ENCODE measurements at places on chromosomes 4 and X.

GRCh38 chr4:71201057-71201456 lies 137.8 kb upstream of the SLC4A4 start:
- no peak overlapping the region for H3K27ac ChIP-seq
- H3K27me3 ChIP-seq, result no peaks in the 10 kb centered on the region
- no peak overlapping the region for H3K4me3 ChIP-seq
- H3K36me3 ChIP-seq, result no peaks in the 10 kb centered on the region

- H3K27me3 ChIP-seq, result no peaks in the 10 kb centered on the region
- H3K36me3 ChIP-seq, result no peaks in the 10 kb centered on the region
These were observed 94.0 kb upstream of the TEX13A start for GRCh38 chrX:105314458-105314857.

GRCh38 chr4:16021804-16022560 lies 59.0 kb upstream of the FGFBP2 start:
- DNase-seq, result no peak
- peaks cover 27% of the 10 kb centered on the region for H3K27me3 ChIP-seq
- H3K27ac ChIP-seq, result no peak overlapping the region
- no peaks in the 10 kb centered on the region for H3K36me3 ChIP-seq

DNA sequence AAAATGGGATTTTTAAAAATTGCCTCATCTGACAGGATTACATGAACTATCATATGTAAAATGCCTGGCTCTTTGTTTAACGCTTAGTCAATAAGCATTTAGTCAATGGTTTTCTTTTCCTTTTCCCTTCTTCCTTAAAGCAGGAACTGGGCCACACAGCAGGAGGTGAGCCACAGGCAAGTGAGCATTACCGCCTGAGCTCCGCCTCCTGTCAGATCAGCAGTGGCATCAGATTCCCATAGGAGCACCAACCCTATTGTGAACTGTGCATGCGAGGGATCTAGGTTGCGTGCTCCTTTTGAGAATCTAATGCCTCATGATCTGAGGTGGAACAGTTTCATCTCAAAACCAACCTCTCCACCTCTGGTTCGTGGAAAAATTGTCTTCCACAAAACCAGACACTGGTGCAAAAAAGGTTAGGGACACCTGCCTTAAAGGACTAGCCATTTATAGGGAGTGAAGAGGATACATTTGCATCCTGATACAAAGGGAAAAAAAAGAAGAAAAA lies 306.1 kb downstream of the FBXW7 start:
- H3K27ac ChIP-seq, result no peak overlapping the region
- H3K36me3 ChIP-seq, result no peaks in the 10 kb centered on the region
- H3K4me1 ChIP-seq, result no peaks in the 10 kb centered on the region
- no peak for DNase-seq
- H3K4me3 ChIP-seq, result no peak overlapping the region
- peaks cover 10% of the 10 kb centered on the region for H3K27me3 ChIP-seq

GRCh38 chr4:89316931-89317366 lies 9.3 kb upstream of the GPRIN3 start:
- peaks cover 47% of the 10 kb centered on the region for H3K4me1 ChIP-seq
- H3K27ac ChIP-seq, result peak overlapping the region; percentile 53
- H3K27me3 ChIP-seq, result no peaks in the 10 kb centered on the region
- H3K4me3 ChIP-seq, result peak overlapping the region; percentile 2
- peak; percentile 23 for DNase-seq

DNA sequence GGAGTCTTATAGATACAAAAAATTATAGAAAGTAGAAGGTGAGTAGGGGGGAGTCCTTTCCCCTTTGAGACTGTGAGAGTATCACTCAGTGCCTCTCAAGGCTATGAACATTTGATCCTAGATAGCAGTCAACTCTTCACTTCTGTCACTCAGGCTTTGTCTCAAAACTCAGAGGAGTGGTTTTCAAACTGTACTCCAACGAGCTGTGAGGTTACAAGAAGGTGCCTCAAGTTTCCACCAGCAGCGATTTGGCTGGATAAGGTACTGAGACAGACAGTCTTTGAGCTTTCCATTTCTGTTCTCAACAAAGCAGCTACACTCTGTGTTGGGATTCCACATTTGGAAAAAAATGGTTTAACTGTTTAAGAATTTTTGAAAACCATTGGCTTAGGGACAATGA lies 48.0 kb upstream of the NDST3 start:
- no peaks in the 10 kb centered on the region for H3K4me1 ChIP-seq
- no peaks in the 10 kb centered on the region for H3K36me3 ChIP-seq
- DNase-seq, result no peak
- H3K27ac ChIP-seq, result no peak overlapping the region
- H3K4me3 ChIP-seq, result no peak overlapping the region

- DNase-seq, result no peak
- H3K27ac ChIP-seq, result no peak overlapping the region
- H3K27me3 ChIP-seq, result peaks cover 5% of the 10 kb centered on the region
- no peaks in the 10 kb centered on the region for H3K36me3 ChIP-seq
These were observed 1.1 kb upstream of the SLC10A7 start for GRCh38 chr4:146522869-146523205.

- no peak overlapping the region for H3K4me3 ChIP-seq
- H3K27me3 ChIP-seq, result peaks cover 2% of the 10 kb centered on the region
- no peaks in the 10 kb centered on the region for H3K36me3 ChIP-seq
- no peaks in the 10 kb centered on the region for H3K4me1 ChIP-seq
- DNase-seq, result no peak
These were observed 202.0 kb downstream of the NR3C2 start for GRCh38 chr4:148240241-148240640.

- H3K36me3 ChIP-seq, result no peaks in the 10 kb centered on the region
- H3K27ac ChIP-seq, result no peak overlapping the region
- no peaks in the 10 kb centered on the region for H3K4me1 ChIP-seq
- H3K4me3 ChIP-seq, result no peak overlapping the region
- DNase-seq, result no peak
These were observed 3.4 kb downstream of the RNF212 start for GRCh38 chr4:1109898-1110506.

- no peak overlapping the region for H3K4me3 ChIP-seq
- H3K27ac ChIP-seq, result peak overlapping the region; percentile 28
- H3K27me3 ChIP-seq, result no peaks in the 10 kb centered on the region
- H3K4me1 ChIP-seq, result peaks cover 49% of the 10 kb centered on the region
These were observed 90.9 kb downstream of the ZNF827 start for GRCh38 chr4:145847764-145848163.

DNA sequence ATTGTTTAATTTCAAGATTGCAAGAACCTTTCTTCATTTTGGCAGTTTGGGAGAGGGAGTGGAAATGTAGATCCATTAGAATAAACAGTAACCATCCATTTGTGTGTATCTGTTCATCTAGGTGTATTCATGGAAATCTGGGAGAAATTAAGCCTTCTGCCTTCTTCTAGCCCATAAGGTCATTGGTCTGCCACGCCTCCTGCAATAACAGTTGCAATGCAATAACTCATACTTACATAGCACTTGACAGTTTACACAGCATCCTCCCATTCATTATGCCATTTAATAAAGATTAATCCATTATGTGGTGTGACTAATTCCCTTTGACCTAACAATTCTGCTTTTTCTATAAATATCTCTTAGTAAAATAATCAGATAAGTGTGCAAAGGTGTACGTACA lies 42.6 kb downstream of the SHROOM4 start:
- DNase-seq, result no peak
- H3K27ac ChIP-seq, result no peak overlapping the region
- H3K27me3 ChIP-seq, result no peaks in the 10 kb centered on the region
- H3K36me3 ChIP-seq, result no peaks in the 10 kb centered on the region

DNA sequence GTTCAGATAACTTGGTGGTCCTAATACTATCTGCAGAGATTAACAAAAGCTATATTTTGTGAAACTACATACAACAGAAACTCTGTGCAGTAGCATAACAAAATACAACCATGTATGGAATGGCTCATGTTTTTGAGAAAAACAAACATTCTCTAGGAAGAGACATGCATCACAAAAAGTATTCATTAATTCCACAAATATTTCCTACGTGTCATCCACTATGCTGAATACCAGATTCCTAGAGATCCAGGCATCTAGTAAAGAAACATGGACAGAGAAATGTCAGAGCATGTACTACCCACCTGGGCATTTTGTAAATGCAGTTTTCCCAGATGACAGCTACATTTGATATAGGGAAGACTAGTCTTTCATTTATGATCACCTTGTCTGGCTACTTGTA lies 248.1 kb downstream of the OPHN1 start:
- H3K27ac ChIP-seq, result no peak overlapping the region
- H3K36me3 ChIP-seq, result peaks cover 5% of the 10 kb centered on the region
- no peaks in the 10 kb centered on the region for H3K27me3 ChIP-seq

DNA sequence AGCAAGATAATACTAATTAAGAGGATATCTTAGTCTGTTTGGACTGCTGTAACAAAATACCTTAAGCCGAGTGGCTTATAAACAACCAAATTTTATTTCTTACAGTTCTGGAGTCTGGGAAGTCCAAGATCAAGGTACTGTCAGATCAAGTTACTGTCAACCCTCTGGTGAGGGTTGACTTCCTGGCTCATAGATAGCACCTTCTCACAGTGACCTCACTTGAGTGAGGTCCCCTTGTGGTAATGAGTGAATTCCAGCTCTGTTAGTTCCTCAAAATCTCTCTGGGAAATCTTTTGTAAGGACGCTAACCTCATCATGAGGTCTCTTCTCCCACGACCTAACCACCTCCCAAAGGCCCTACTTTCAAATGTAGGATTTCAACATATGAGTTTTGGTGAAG lies 36.9 kb upstream of the ADGRA3 start:
- H3K4me3 ChIP-seq, result no peak overlapping the region
- no peaks in the 10 kb centered on the region for H3K36me3 ChIP-seq
- H3K4me1 ChIP-seq, result no peaks in the 10 kb centered on the region
- H3K27ac ChIP-seq, result no peak overlapping the region
- no peak for DNase-seq

DNA sequence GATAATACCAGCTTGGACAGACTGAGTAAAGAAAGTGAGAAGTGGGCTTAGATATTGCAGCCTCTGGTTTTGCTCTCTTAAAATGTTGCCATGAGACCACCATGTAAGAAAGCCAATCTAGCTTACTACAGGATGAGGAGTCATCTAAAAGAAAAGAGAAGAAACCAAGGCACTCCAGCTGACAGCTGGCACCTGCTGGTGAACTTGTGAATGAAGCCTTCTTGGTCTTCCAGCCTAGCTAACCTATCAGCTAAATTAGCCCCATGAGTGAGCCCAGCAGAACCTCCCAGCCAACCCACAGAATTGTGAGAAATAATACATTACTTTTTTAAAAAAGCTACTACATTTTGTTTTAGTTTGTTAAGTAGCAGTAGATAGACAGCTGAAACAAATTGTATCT lies 154.5 kb upstream of the QRFPR start:
- no peaks in the 10 kb centered on the region for H3K27me3 ChIP-seq
- H3K36me3 ChIP-seq, result no peaks in the 10 kb centered on the region
- H3K27ac ChIP-seq, result no peak overlapping the region
- no peak overlapping the region for H3K4me3 ChIP-seq

DNA sequence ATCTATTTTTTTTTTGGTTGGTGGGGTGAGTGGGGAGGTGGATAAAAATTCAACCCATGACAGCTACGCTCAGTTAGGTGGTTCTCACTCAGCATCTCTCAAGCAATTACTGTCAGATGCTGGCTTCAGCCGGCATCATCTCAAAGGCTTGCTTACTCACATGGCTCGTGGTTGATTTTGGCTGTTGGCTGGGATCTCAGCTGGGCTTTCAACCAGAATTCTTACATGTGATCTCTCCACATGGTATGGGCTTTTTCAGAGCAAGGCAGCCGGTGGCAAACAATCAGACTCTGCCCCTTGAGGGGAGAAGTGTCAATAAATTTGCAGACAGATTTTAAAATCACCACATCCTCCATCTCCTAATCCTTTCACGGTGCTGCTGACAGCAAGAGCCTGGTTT lies 47.2 kb downstream of the SLC34A2 start:
- H3K27me3 ChIP-seq, result peaks cover 21% of the 10 kb centered on the region
- no peaks in the 10 kb centered on the region for H3K36me3 ChIP-seq
- no peak overlapping the region for H3K4me3 ChIP-seq
- peaks cover 13% of the 10 kb centered on the region for H3K4me1 ChIP-seq
- no peak overlapping the region for H3K27ac ChIP-seq
- peak; percentile 70 for DNase-seq

- H3K4me1 ChIP-seq, result peaks cover 34% of the 10 kb centered on the region
- H3K27ac ChIP-seq, result no peak overlapping the region
- H3K36me3 ChIP-seq, result no peaks in the 10 kb centered on the region
These were observed 32.9 kb upstream of the DKK2 start for GRCh38 chr4:107069049-107069448.

DNA sequence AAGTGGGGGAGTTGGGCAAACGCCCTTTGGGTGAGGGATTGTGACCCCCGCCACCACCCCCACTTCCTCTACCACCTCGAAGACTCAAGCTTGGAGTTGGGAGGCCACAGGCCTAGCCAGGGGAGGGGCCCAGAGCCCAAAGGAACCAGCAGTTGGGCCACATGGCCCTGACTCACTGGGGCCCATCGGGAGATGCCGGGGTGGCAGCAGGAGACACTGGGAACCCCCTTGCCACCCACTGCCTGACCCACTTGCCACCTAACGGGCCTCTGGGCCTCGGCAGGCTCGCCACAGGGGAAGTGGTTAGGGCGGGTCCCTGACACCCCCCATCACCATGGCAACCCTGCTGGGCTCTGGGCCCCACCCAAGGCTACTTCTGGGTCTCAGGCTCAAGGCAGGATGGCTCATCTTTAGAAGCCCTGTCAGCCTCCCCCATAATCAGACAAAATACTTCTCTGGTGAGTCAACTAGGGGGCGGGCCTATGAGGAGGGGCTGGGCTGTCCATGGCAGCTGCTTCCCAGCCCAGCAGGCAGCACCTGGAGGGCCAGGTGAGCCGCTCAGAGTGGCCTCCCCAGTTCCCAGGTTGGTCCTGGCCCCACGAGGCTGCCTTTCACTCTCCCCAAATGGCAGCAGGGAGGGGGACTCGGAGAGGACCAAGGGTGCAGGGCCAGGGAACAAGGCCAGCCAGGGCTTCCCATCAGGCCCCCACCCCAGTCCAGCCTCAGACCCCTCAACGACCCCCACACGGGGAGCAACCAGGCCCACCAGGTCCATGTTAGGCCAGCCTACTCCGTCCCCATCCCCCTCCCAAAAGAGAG lies 5.6 kb downstream of the FLNA start:
- peaks cover 6% of the 10 kb centered on the region for H3K4me1 ChIP-seq
- peaks cover 8% of the 10 kb centered on the region for H3K36me3 ChIP-seq
- H3K27me3 ChIP-seq, result peaks cover 13% of the 10 kb centered on the region
- H3K27ac ChIP-seq, result peak overlapping the region; percentile 85

- DNase-seq, result no peak
- no peaks in the 10 kb centered on the region for H3K4me1 ChIP-seq
- H3K27me3 ChIP-seq, result peaks cover 3% of the 10 kb centered on the region
- H3K4me3 ChIP-seq, result no peak overlapping the region
These were observed 78.3 kb downstream of the PARM1 start for GRCh38 chr4:75011131-75011795.

DNA sequence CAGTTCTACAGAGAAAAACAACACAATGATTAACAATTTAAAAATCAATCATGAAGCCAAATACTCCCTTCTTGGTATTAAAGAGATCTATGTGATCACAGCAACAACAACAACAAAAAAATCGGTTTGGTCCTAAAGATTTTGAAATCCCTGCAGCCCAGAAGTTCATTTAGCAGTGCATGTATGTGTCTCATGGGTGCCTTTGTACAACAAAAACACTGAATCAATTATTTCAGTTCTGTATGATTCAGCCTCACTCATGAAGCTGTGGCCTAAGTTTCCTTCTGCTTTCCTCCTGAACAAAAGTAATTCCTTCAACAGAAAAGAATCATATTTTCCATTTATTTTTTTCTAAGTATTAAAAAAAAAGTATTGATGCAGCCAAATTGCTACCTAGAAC lies 393.4 kb upstream of the NDST3 start:
- no peaks in the 10 kb centered on the region for H3K36me3 ChIP-seq
- no peak overlapping the region for H3K4me3 ChIP-seq
- no peaks in the 10 kb centered on the region for H3K4me1 ChIP-seq
- DNase-seq, result no peak
- no peak overlapping the region for H3K27ac ChIP-seq

- no peak for DNase-seq
- H3K4me1 ChIP-seq, result no peaks in the 10 kb centered on the region
- no peak overlapping the region for H3K4me3 ChIP-seq
- H3K27me3 ChIP-seq, result no peaks in the 10 kb centered on the region
These were observed 218.2 kb downstream of the BANK1 start for GRCh38 chr4:102008711-102009110.
